ENCODE measurements at places on chromosomes 4 and X.

DNA sequence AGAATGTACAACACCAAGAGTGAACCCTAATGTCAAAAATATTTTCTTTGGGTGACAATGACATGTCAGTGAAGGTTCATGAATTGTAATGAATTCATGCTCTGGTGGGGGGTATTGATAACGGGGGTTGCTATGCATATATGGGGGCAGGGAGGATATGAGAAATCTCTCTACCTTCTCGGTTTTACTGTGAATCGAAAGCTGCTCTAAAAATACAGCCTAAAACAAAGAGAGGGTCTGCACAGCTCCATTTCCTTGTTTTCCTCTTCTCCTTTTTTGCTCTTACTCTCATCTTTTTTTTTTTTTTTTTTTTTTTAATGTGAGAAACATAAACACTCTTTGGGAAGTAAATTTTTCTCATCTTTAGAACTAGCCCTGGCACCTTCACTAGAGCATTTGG lies 85.8 kb downstream of the DCTD start:
- no peak for DNase-seq

GRCh38 chr4:40747207-40747835 lies 2.4 kb upstream of the NSUN7 start:
- DNase-seq: no peak

GRCh38 chrX:72128881-72129280 lies 2.8 kb downstream of the RTL5 start:
- DNase-seq: no peak

DNA sequence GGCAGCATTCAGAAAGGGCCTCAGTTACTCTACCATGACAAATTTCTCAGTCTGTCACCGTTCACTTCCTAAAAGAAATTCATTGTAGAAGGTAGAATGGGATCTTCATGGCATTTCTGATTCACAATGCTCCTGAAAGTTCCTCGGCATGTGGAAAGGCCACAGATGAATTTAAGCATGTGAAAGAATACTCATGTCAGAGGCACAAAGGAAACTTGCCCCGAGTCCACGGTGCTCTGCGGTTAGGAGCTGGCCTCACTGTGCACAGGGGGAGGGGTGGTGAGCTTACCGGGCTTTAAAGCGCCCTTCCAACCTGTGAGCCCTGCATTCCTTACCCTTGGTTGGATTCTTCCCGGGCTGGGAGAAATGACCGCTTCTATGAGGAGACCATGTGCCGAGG lies 9.3 kb downstream of the TKTL1 start:
- DNase-seq: no peak

GRCh38 chrX:145735036-145735435 lies 82.6 kb upstream of the SLITRK2 start:
- no peak for DNase-seq

DNA sequence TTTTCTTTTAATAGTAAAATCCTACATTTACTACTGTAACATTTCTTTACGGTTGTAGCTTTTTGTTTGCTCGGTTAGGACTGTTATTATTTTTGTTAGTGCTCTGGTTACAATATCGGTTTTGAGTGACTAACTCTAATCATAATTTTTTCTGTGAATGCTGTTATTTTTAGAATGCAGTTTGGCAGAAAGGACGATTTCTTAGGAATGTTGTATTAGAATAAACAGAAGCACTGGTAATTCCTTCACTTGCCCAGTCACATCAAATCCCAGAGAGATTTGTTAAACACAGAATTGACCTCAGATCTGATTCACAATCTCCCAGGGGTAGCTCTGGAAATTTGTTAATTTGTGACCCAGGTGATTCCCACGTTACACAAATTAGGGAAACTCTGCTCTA lies 21.7 kb downstream of the DDIT4L start:
- no peak for DNase-seq

- DNase-seq: peak; percentile 71
Observed at GRCh38 chr4:153486281-153487151, 20.4 kb downstream of the TMEM131L start.

- DNase-seq: no peak
Observed at GRCh38 chr4:154958621-154959358, 177.7 kb downstream of the RBM46 start.

DNA sequence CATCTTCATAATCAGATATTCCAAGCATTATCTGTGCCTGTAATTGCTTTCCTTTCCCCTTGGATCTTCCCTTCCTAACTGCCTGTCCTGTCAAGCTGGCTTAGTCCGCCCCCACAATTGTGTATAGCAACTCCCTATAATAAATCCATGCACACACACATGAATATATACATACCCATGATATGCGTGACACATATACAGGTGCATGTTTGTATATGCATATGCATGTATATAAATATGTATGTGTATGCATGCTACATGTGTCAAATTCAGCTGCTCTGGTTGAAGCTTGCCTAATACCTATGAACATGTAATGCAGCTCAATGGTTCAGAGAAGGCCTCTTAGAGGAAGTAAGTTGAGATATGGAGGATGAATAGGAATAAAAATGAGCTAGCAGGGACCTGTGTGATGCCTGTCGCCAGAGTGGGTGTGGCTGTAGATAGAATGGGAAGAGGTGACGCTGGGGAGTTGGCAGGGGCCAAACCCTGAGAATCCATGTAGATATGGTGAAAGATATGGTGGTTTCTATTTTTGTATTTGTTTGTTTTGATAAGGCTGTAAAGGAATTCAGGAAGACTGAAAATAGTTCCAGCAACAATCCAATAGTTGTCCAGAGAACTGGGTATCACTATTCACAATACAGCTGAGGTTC lies 595.0 kb upstream of the BOD1L1 start:
- no peak for DNase-seq

- peak; percentile 96 for DNase-seq
Observed at GRCh38 chr4:17018013-17018412, 119.6 kb upstream of the LDB2 start.

- DNase-seq: no peak
Observed at GRCh38 chr4:17726911-17727310, 54.5 kb downstream of the FAM184B start.

DNA sequence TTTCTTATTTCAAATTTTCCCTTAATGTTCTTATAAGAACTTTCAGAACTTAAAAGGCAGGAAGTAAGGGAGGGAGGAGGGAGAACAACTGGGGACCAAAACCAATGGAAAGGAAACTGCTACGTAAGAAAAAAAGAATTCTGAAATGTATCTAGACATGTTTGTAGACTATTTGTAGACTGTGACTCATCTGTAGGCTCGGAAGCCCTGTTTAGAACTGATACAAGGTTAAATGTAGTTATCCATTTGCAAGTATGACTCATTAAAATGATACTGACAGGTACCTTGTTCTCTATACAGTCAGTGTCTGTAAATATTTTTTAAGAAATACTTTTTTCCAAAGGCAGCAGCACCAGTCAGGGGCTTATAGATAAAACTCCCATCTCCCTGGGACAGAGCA lies 202.0 kb downstream of the DHX15 start:
- no peak for DNase-seq

DNA sequence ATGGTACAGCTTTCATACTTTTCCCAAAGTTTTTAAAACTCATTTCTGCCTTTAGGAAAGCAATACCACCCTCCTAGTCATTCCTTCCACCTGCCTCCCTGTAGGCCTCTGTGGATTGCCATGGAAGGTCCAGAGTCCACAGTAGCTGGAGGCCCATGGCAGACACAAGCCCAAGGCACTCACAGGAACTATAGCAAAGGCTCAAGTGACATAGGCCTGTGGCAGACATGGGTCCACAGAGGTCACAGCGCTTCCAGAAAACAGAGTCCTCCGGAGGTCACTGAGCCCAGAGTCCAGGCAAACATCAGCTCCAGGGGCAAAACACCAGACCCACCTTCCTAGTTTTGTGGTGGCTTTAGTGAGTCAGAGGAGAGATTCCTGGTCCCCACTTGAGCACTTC lies 147.6 kb upstream of the ATP6AP2 start:
- DNase-seq: no peak

DNA sequence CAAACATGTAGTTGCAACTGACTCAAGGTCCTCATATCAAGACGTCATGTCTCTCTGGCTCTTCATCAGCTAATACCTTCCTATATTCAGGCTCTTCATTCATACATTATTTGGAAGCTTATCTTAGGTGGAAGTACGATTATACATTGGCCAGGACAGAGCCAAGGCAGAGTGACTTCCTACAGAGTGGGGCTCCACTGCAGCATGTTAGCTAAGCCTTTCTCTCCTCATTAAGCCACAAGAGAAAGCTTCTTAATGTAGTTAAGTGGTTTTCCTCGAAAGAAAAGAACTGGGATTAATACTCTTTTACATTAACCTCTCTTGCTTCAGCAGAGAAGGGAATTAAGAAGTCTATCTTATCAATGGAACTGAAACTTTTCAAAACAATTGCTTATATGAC lies 15.0 kb downstream of the C4orf33 start:
- DNase-seq: no peak

GRCh38 chrX:43500246-43500645 lies 155.9 kb upstream of the MAOA start:
- DNase-seq: no peak

DNA sequence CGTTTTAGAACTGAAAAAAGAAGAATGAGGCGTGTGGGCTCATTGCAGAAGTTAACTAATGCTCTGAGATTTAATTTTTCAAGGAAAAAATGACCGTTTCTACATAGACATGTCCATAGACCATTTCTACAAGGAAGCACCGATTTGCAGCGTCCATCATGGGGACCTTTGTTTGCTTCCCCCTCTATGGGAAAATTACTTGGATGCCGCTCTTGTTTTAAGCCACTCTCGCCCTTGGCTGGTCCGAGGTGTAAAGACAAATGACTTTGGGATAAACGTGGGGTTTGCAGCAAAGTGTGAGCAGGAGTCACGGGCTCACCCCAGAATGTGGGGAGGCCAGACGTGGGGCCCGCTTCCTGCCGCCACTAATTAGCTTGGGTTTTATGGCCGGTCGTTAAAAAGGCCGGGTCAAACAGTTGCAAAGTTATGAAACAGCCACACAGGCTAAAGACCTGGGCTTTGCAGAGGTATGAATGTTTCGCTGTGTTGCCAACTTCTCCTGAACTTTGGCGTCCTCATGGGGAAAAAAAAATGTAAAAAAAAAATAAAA lies 235.9 kb downstream of the SHOX start:
- no peak for DNase-seq

GRCh38 chr4:3364199-3364598 lies 71.4 kb downstream of the RGS12 start:
- no peak for DNase-seq

DNA sequence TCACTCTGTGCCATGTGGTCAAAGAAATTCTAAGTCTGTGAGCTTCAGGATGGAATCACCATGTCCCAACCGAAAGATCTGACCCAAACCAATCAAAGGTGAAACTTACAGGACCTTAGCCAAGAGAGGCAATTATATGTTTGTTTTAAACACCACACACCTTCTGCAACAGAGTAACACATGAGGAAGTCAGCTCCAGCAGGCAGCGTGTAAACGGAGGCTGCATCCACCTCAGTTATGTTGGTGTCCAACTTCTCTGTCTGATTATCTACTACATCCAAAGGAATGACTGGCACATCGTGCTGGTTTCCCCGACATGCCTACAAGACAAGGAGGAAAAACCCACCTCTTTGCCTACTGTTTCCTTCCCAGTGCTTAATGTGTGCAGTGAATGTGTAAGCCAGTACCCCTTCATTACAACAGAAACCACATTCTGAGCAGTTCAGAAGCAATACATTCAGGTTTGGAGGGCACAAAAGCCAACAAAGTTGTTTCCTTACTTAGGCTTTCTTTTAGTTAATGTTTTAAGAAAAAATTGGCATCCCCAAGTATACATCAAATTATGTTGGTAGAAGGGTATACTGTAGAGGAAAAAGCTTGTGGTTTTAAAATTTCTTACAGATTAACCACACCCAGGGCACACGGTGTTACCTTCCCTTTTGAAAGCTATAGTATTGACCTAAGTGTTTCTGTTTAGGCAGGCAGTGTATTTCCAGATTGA lies 12.4 kb downstream of the CASP6 start:
- no peak for DNase-seq

GRCh38 chr4:124276461-124276860 lies 436.1 kb downstream of the ANKRD50 start:
- no peak for DNase-seq

GRCh38 chr4:165190591-165191347 lies 16.6 kb upstream of the KLHL2 start:
- DNase-seq: no peak

GRCh38 chr4:144634978-144635747 lies 10.8 kb upstream of the HHIP start:
- peak; percentile 75 for DNase-seq

DNA sequence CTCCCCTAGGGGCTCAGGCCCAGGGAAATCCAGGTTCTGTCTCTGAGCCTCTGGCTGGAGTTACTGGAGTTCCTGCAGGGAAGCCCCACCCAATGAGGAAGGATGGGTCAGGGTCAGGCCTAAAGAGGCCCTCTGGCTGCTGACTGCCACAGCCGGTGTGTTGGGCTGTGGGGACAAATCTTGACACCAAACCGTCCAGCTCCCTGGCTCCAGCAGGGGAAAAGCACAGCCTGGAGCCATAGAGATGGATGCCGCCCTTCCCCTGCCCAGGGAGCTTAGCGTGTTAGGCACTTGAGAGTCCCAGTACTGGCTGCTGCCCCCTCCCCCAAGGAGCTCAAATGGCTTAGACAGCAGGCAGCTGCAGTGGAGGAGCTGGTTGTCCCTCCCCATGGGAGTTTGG lies 321.3 kb upstream of the LCORL start:
- no peak for DNase-seq

DNA sequence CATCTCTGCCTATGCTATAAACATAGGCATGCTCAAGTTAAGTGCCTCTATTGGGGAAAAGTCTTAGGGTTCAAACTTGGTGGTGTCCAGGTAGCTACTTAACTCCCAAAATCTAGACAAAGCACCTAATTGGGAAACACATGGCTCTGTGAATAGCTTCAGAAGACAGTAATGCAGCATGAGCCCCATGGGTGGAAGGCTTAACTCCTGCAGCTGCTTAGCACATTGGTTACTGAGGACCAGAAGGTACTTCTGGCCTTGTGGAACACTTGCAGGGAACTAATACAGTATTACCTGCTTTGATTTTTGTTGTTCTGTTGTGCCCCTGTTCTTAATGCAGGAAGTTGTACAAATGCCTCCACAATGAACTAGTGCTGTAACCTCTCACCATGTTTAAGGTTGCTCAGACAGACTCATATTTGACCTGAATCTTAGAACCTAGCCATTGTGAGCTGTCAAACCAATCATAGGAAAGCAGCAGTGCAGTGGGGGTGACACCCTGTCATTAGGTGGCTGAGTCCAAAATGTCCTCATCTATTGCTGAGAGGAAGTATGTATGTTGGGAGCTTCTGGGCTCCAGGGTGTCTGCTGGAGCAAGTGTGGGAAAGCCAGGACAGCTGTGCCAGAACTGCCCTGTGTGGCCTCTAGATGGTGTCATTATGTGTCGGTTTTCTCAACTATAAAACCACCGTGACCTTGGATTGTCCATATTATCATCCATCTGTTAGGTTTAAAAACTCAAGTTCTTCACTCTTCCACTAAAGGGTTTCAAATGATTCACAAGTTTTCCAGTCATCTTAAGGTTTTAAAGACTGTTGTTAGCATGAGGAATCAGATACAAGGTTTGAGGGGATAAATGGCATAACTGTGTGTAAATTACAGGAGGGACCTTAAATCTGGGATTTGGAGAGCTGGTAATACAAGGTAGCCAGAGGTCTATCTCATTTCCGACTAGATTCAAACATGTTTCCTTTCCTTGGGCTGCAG lies 69.9 kb upstream of the WDR1 start:
- no peak for DNase-seq

GRCh38 chr4:140557831-140558435 lies 10.8 kb downstream of the UCP1 start:
- DNase-seq: no peak

Measured in endothelial cell of umbilical vein (primary cell).